ENCODE measurements at places on chromosomes 7 and 10. TPM values are rescaled to one million over a fixed set of nuclear protein-coding genes. Genes with fewer than 3 reads are reported as not detected.

DNA sequence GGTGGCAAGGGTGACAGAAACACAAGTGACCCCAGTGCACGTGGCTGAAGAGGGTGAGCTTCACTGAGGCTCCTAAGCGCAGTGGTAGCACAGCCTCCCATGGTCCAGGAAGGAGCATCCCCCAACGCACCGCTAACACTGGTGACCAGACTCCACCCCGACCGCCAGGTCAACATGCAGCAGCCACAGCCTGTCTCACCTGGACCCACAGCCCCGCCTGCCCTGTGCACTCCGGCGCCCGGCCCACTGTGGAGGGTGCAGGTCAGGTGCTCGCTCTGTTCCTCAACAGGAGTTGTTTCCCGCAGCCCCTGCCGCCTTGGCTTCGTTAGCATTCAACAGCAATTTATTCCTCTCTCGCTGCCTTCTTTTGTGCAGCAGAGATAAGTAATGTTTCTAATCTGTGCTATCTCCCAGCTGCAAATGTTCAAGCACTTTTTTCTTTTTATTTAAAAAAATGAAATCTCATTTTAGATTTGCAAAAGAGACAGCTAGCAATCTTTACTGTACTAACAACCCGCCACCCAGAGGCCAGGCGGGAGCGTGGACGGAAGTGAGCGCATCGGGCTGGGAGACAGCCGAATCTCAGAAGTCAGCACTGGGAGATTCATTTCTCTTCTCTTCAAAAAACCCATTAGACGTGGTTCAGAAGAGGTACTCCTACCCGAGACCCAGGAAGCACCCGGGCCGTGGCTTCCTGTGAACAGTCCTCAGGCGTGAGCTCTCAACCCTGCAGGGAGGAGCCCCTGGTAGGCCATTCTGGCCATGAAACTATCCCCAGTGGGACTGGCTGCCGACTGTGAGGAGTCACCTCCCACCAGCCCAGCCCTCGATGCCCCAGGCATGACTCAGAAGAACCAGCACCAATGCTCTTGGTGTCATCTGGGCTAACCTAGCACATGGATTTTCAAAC lies 133.4 kb downstream of the MAD1L1 start:
- no peak for DNase-seq

Gene CALD1
- 40.5 TPM for polyA plus RNA-seq

DNA sequence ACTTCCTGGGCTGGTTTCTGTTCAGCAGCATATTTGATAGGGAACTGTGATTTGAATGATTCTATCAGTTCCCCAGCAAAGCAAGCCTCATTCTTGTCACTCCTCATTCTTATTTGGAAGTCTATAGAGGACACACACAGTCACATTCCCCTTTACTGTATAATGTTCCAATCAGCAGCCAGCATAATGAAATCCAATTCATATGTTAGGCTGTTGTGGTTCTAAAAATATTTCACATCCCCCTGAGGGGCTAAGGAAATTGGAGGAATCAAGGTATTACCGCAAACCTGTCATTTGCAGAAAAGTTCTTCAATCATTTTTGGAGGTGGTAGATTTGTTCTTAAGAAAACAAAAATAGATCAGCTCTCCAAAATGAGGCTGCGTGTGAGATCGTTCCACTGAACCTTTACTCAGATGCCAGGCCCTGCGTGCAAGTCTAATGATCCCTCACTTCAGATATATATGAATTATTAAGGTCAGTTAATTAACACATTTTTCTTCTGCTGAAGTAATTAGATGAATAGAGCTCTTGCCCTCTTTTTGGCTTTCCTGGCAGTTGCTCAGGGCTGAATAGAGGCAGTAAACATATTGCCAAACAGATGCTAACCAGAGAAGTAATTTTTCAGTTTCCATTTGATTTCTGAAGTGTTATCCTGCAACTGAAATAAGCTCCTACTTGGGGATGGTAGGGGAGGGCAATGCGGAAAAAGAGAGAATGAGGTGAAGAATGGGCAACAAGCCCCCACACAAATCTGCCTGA lies 31.8 kb downstream of the LSMEM1 start:
- DNase-seq, result no peak

Gene UCN3
- polyA plus RNA-seq, result not detected

Gene PDAP1
- polyA plus RNA-seq, result 12.8 TPM

GRCh38 chr7:102925976-102926782 lies 13.4 kb downstream of the LRRC17 start:
- DNase-seq, result no peak

- DNase-seq, result no peak
Observed at GRCh38 chr7:107051376-107051775, 6.9 kb downstream of the PRKAR2B start.

DNA sequence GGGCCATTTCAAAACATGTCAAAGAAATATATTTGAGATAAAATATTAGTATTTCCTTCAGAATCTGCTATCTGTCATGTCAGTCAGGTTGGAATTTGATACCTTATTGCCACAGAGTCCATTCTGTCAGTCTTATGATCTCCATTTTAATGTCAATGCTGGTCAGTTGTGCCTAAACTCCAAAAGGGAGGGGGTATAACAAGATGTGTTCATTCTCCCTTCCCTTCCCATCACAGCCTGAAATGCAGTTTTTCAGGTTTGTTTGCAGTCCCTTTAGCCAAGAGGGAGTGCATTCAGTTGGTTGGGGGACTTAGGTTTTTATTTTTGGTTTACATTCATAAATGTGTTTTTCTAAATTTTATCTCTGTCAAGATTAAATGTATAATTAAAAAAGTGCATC lies 59.8 kb upstream of the INHBA start:
- DNase-seq, result no peak

- no peak for DNase-seq
Observed at GRCh38 chr10:30502266-30503060, 68.5 kb downstream of the MAP3K8 start.

DNA sequence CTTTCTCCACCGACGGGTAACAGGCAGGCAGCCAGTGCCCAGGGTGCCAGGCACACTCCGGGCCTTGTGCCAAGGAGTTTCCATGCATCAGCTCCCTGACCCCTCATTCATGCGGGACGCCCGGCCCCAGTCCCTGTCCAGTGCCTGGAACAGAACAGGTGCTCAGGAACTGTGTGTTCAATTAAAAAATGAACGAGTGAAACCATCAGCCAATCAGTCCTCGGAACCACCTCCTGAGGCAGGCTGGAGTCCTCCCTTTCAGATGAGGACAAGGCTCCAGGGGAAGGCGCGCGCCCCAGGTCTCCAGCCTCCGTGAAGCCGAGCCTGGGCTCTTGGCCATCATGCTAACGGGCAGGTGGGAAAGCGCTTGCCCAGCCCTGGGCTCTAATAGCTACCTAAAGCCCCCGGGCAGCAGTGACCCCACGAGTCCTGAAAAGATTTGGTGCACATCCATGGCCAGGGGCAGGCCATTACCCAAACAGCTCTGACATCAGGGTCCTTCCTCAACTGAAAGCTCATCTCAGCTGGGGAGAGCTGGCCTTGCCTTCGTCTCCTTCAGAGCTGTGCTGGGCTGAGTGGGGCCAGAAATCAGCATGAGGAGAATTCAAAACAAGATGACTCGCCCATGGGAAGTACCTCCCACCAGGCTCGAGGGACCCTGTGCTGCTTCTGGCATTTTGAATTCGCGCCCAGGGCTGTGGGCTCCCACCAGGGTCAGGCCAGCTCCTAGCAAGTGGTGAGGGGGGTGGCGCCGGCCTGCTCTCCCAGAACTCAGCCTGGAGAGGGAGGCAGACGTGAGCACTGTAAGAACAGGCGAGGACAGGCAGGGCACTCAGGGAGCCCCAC lies 200.5 kb downstream of the MAD1L1 start:
- no peak for DNase-seq

- no peak for DNase-seq
Observed at GRCh38 chr7:128265906-128266300, 24.8 kb downstream of the LEP start.

Gene SLC13A4
- polyA plus RNA-seq, result 0.08 TPM

DNA sequence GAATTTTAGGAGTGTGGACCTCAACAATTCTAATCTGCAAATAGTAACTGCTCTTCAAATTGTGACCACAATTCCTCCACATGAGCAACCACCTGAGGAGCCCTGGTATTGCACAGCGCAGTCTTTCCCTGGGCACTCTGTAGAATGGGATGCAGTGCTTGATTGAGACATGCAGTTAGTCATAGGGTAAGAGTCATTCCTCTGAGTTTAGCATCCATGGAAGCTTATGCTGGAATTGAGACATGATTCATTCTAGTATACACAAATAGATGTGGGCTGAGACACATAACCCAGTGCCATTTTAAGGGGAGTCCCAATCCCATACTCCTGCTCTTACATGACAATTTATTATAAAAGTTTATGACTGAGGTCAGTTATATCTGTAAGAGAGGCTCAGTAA lies 582.3 kb upstream of the CNTNAP2 start:
- DNase-seq, result no peak

Gene AKR1B1
- polyA plus RNA-seq, result 110 TPM

DNA sequence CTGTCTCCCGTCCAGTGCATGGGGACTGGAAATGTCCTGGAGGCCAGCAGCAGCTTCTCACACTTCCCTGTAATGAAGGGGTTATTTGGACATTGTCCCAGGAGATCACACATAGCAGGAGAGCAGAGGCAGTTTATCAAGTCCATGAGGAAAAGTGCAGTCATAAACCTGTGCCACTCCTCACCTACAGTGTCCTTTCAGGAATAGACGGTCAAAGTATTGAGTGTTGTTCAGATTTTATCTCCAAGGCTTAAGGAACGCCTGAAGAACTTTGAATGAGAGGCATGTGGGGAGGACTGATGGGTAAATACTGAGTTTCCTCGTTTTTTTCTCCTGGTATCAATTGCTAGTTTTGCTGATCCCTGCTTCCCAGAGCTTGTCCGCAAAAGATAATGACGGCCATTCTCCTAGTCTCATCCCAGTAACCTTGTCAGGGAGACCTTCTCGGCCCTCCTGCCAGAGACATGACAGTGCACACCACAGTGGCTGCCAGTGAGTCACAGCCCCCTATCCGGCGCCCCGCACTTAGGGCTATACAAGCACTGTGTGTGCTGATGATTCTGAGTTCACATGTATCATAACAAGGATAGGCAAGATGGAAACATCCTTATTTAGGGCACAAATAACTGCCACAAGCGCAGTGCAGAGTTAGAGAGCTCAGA lies 495.5 kb upstream of the MGMT start:
- DNase-seq, result no peak

- DNase-seq, result no peak
Observed at GRCh38 chr10:105691811-105692210, 1050.7 kb downstream of the SORCS3 start.

- peak; percentile 70 for DNase-seq
Observed at GRCh38 chr7:97179454-97180104, 62.1 kb downstream of the SDHAF3 start.

DNA sequence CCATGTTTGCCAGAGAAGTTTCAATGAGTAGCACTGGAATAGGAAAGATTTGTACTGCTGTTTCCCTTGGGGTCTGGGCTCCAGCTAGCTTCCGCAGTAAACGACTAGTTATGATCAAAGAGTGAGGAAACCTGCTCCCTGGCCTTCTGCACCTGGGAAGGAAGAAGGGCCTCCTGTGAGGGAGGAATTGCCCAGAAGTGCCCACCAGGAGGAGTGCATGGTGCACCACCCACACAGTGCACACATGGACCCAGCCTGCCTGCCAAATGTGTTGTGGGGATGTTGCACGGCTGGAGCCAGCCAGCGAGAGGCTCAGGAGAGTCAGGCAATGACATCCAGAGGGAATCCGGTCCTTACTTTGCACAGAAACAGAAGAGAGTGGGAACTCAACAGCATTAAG lies 27.0 kb upstream of the FAM107B start:
- peak; percentile 3 for DNase-seq

Gene TCTN3
- 53.3 TPM for polyA plus RNA-seq

DNA sequence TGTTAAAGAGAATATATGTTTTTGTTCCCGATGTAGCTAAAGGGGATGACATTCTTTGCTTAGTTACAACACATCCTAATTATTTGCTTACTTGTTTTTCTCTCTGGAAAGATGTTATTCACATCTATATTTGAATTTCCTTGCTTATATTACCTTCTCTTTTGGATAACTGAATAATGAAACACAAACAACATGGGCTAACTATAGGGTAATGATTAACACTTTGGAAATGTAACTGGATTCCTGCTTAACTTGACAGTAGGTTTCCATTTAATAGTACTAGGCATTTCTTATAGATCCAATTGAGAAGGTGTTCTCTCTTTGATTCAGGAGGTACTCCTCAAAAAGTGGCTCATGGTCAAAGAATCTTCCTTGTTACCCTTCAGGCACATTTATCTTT lies 141.1 kb downstream of the CCSER2 start:
- peak; percentile 16 for DNase-seq

Gene ATOH7
- not detected for polyA plus RNA-seq

DNA sequence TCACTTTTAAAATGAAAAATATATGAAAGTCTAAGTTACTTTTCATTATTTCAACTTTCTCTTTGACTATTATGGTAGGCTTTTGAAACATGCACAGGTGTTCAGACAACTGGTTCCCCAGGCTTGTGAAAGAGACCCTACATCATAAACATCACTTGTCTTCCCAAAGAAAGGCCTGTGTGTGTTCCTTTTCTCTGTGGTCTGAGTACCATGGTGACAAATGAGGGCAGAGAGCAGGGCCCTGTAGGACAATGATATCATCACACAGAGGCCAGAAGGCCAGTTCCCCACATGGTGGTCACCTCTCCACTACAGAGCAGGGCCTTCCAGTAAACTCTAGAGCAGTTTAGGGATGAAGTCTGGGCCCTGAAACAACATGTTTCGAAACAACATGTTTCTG lies 288.8 kb downstream of the USP6NL start:
- DNase-seq, result no peak

DNA sequence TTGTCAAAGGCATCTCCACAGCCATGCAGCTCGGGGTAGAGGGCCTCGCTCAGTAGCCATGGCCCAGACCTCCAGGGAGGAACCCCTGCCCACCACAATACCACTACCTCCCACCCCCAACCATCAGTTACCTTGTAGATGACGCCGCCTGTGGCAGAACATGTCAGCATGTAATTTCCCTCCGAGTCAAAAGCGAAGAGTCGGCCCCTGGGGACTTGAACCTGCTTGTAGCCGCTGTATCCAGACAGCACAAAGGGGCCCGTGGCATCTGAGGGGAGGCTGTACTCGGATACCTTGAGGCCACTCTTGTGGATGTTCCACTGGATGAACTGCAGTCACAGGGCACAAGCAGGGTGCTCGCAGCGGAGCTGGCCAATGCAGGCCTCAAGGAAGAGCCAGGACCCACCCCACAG lies 16.3 kb upstream of the CYREN start:
- DNase-seq, result no peak

Gene GIMAP4
- polyA plus RNA-seq, result not detected

Gene INHBA
- polyA plus RNA-seq, result not detected

GRCh38 chr10:15515202-15515601 lies 144.1 kb upstream of the FAM171A1 start:
- DNase-seq, result no peak

DNA sequence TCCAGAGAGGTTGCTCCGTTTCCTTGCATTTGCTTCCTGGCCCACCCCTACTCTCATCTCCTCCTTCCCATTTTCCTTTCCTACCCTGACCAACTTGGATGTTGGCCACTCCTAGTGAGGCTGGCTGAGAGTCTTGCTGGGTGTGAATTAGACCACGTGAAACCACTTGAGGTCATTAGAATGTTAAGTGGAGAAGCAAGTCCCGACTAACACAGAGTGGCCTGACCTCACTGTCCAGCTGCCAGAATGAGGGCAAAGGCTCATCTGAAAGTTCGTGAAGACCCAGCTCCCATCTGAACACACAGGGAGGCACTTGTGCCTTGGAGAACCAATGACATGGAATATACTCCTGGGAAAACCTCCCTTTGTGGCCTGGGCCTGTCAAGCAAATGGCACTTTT lies 80.8 kb downstream of the WDR11 start:
- DNase-seq, result no peak

- no peak for DNase-seq
Observed at GRCh38 chr10:47288916-47289495, 11.0 kb upstream of the GDF10 start.

All from HepG2 (cell line).